Transverse colon (tissue), 4 donors: ENCODE measurements at places on chromosomes 1 and 21. TPM values are rescaled to one million over a fixed set of nuclear protein-coding genes. Genes with fewer than 3 reads are reported as not detected.

- H3K27me3 ChIP-seq: no peaks in the 10 kb centered on the region
- H3K4me3 ChIP-seq: no peak overlapping the region
- H3K36me3 ChIP-seq: no peaks in the 10 kb centered on the region
- no peaks in the 10 kb centered on the region for H3K4me1 ChIP-seq
- no peak for DNase-seq
- H3K27ac ChIP-seq: no peak overlapping the region
Observed at GRCh38 chr1:186708694-186709097, 28.5 kb upstream of the PTGS2 start.

GRCh38 chr1:71522721-71523120, 441.9 kb upstream of the ZRANB2 start:
- no peaks in the 10 kb centered on the region for H3K27me3 ChIP-seq
- no peak overlapping the region for H3K4me3 ChIP-seq
- no peak for DNase-seq
- no peaks in the 10 kb centered on the region for H3K4me1 ChIP-seq
- no peak overlapping the region for H3K27ac ChIP-seq
- H3K36me3 ChIP-seq: no peaks in the 10 kb centered on the region

- no peaks in the 10 kb centered on the region for H3K4me1 ChIP-seq
- H3K27me3 ChIP-seq: no peaks in the 10 kb centered on the region
- no peak overlapping the region for H3K27ac ChIP-seq
- H3K4me3 ChIP-seq: no peak overlapping the region
- no peaks in the 10 kb centered on the region for H3K36me3 ChIP-seq
Observed at GRCh38 chr1:223423641-223424233, 30.5 kb downstream of the CCDC185 start.

RORC gene
- 3.4 TPM for total RNA-seq

PGLYRP4 gene
- not detected for total RNA-seq

DNAH14 gene
- 12.8 TPM for total RNA-seq

WNT3A gene
- not detected for total RNA-seq
